ENCODE measurements at places on chromosomes 4 and X.
A peak's percentile ranks its signal among the peaks of the same experiment; 100 is the strongest.

GRCh38 chrX:129618997-129619396 lies 35.8 kb downstream of the APLN start:
- DNase-seq: no peak

DNA sequence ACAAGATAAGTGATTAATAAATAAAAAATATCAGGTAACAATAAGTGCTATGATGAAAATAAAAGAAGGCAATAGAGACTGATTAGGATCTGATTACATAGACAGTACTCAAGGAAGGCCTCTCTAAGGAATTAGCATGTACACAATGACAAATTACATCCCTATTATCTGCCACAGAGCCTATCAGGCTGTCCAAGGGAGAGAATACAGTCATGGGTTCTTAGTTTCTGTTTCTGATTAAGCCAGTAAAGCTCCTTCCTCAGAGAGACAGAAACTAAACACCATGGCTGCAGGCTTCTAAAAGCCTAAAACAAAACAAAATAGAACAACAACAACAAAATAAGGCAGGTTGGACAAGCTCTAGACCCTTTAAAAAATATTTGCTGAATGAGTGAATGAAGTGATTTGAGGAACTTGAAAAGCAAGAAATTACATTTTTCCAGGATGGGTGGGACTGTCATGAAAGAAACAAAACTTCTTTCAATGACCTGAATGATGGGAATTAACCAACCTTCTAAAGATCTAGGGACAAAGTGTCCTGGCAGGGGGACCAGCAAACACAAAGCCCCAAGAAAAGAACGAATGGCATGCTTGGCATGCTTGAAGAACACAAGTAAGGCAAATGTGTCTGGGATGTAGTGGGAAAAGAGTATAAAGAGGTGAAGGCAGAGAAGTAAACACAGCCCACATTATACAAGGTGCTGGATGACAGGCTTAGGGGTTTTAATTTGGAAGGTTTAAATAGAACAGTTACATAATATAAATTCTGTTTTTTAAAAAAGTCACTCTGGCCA lies 44.1 kb downstream of the NAA11 start:
- no peak for DNase-seq

GRCh38 chrX:38061335-38061734 lies 55.0 kb downstream of the SYTL5 start:
- DNase-seq: peak; percentile 20

- DNase-seq: no peak
These were observed 5.3 kb upstream of the COMMD8 start for GRCh38 chr4:47468706-47469365.

- no peak for DNase-seq
These were observed 281.7 kb downstream of the PPP1R2C start for GRCh38 chrX:42496239-42496638.

GRCh38 chr4:88054901-88055300 lies 47.5 kb downstream of the PKD2 start:
- DNase-seq: peak; percentile 35

GRCh38 chr4:168835880-168836454 lies 174.1 kb downstream of the CBR4 start:
- DNase-seq: no peak

Measured in foreskin keratinocyte (primary cell).